ENCODE measurements at places on chromosomes 2 and 18. TPM values are rescaled to one million over a fixed set of nuclear protein-coding genes. Genes with fewer than 3 reads are reported as not detected.

The FOXI3 gene
- polyA plus RNA-seq = 0.06 TPM

The EFHD1 gene
- polyA plus RNA-seq = 78.2 TPM

The LAMA1 gene
- polyA plus RNA-seq = 53.2 TPM

The RAB6C gene
- 0.91 TPM for polyA plus RNA-seq

The FAP gene
- 19.3 TPM for polyA plus RNA-seq

The NTSR2 gene
- not detected for polyA plus RNA-seq

- no peak for DNase-seq
Measured at GRCh38 chr2:204477358-204477950, 67.8 kb upstream of the PARD3B start.

DNA sequence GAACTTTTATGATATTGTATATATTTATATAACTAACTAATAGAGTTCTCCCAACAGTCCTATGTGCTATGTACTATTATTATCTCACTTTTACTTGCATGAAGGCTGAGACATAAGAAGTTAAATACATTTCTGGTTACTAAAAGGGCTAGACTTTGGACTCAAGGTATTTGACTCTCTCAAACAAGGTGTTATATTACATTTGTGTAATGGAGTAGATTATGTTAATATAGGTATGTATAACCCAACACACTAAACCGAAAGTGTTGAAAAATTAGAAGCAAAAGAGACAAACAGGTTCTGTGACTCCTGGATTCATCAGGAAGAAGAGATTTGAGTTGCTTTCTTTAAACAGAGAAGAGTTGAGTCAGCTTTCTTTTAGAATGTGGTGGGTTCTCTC, 733.6 kb upstream of the ZEB2 start:
- DNase-seq = no peak

DNA sequence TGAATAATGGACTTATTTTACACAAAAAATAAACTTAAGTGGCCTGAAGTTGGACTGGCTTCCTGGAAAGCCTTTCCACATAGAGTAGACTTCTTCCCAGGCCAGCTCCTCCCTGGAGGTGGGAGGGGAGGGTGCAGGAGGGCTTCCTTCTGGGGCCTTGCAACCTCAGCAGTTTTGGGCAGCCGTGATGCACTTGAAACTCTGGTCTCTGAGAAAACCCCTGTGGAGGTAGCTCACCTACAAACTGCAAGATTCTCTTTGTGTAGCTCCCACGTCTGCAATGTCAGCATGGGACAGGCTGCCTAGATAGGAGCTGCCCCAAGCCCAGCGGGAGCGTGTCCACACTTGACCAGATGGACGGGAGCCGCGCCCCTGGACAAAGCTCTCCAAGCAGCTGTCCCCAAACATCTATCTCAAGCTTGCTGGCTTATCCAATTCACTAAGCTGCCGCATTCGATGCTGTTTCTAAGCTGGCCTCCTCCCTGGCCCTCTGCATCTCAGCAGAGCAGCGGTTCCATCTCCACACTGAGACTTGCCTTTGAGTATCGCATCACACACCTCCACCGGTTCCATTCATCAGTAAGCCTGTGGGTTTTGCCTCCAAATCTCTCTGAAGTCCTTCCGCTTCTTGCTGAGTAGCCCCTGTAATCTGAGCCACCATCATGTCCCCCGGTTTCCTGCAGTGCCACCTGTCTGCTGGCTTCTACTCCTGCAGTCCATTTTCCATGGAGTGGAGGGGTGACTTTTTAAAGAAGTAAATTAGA, 1.6 kb upstream of the LPIN1 start:
- no peak for DNase-seq

DNA sequence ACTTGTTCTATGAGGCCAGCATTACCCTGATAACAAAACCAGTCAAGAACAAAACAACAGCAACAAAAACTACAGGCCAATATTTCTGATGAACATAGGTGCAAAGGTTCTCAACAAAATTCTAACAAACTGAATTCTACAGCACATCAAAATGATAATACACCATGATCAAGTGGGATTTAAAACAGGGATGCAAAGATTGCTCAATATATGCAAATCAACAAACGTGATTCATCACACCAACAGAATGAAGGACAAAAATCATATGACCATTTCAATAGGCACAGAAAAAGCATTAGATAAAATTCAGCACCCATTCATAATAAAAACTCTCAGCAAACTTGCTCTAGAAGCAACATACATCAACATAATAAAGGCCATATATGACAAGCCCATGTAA, 173.6 kb downstream of the CAMKMT start:
- no peak for DNase-seq

All from left renal cortex interstitium (tissue), 4 donors.